ENCODE measurements at places on chromosomes 4 and X.

GRCh38 chr4:35649778-35650177 is 594.5 kb downstream of the ARAP2 start:
- no peak for DNase-seq

DNA sequence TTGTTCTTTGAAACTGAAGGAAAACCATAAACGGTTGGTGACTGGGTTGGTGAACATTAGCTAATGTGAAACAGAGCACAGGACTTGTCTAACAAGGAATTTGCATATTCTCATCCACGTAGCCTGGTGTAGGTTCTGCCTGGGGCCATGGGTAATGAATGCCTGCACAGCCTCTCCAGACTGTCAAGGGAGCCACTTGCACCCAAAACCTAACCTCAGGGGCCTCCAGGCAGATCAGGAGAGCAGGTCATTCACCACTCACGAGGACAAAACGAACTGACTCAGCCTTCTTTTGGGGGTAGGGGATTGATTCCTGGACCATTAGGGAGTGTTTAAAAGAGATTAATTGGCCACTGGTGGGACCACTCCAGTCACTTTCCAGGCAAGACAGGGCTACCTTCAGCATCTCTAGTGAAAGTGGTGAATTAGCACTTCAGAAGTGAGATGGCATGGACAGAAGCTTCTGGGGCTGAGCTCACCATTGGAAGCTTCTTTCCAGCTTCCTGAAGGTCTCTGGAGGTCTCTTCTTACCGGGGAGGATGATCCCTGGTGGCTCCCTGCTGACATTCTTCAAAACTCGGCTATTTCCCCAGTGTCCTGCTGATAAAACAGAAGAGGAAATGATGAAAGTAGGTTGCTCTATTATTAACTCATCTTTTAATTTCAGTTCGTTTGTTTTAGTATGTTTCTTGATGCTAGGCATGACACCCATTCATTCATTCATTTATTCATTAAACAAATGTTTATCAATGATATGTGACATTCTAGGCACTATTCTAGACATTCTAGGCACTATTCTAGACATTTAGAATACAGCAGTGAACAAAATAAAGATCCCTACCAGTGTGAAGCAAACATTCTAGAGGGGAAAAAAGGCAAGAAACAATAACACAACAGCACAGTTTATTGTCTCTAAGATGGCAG is 104.5 kb upstream of the LNX1 start:
- no peak for DNase-seq

DNA sequence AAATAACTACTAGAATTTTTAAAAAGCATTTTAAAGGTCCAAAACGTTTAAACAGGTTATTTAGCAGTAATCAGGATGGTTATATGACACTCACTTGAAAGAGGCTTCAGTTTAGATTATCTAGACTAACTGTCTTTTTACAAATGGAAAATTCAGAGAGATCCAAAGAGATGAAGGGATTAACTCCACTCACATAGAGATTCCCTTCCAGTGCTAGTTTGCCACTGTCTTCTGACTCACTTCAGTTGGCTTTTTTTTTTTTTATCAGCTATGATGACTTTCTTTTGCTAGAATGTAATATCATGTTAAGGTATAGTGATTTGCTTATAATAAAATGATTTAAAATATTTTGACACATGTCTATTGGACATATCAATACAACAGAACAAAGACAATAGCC is 43.8 kb downstream of the GALNT7 start:
- DNase-seq = no peak

GRCh38 chrX:6667048-6667768 is 132.3 kb upstream of the VCX3A start:
- no peak for DNase-seq

DNA sequence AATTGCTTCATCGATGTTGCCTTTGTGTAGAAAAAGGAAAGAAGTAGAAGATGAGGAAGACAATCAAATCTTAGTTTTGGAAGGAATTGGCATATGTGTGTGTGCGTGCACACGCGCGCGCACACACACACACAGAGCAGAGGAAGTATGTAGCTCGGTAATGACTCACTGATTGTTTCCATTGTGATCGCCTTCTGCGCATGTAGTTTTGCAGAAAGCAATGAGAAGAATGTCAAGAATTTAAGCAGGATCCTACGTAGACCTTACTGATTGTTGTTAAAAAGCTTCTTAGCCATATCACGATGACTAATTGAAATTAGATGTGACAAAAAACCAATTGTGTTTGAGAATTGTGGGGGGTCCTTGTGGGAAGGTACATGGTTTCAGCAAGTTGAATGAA is 12.8 kb upstream of the LIMCH1 start:
- no peak for DNase-seq

DNA sequence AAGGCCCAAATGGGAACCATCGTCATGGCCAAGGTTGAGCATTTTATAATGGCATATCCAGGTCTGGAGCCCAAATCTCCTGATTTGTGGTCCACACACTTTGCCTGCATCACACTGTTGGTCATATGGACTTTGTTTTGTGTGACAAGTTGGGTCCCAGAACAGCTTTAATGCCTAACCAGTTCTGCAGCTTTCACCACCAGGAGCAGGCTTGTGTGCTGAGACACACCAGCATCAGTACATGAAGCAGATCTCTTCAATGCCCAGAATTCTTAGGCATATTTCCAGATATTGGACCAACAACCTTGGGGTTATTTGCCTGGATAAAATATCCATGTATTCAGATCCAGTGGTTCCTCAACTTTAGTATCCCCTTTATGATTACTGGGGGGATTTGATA is 371.3 kb downstream of the FBXW7 start:
- no peak for DNase-seq
